ENCODE measurements at places on chromosomes 3 and 15.

DNA sequence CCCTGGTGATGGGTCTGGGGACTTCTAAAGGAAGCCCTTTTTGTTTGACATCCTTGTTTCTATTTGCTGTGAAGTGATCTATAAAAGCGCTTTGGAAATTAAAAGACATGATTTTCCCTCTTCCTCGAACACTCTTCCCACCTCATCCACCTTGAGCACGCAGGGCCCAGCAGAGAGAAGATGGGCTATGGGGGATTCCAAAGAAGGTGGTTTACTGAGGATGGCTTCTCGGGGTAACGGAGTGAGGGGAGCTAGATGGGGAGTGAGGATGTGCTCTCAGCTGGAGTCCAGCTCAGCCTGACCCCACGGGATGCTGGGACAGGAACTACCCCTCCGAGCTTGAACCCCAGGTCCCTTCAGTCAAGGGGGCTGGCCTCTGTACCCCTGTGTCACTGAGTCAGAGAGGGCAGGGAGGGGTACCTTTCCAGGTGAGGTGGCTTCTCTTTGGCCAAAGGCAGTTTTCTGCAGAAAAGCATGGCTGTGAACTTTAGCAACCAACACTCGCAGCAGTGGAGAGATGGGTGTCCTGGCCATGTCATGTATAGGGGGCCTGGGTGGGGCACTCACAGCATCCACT is 180.7 kb upstream of the SMAD3 start:
- DNase-seq, result no peak

- no peak for DNase-seq
These were observed 58.8 kb downstream of the LSM3 start for GRCh38 chr3:14237457-14237856.

DNA sequence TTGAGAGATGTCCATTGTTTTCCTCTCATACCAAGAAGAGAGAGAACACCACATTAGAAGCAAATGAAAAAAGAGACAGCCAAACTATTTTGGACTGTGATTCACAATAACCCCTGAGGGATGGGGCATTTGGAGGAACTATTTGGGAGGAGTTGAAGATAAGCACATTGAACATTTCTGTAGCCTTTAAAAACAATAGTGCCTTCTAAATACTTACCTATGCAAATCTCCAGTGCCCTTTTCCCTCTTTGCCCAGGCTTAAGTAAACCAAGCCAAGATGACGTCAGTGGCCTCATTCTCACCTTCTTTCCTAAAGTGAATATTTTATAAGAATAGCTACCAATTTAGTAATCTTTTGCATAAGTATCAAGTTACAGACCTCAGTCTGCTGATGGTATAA is 89.7 kb upstream of the COL8A1 start:
- no peak for DNase-seq

DNA sequence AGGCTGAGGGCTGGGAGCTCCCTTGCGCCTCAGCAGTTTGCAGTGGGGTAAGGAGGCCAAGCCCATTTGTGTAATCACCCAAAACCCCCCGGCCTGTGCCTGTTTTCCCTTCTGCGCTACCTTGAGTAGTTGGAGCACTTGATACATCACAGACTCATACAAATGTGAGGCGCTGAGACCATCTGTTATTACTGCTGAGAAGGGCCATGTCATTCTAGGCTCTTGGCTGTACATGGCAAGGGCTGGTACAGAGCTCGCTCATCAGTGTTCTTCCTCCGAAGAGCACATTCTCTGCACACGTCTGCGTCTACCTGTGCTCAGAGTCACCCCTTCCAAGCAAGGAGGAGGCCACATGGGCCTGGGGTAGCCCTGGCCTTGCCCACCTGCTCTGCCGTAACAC is 9.3 kb downstream of the PLA2G4B start:
- no peak for DNase-seq

GRCh38 chr3:16512435-16513140 is 911 bp downstream of the RFTN1 start:
- DNase-seq, result no peak

DNA sequence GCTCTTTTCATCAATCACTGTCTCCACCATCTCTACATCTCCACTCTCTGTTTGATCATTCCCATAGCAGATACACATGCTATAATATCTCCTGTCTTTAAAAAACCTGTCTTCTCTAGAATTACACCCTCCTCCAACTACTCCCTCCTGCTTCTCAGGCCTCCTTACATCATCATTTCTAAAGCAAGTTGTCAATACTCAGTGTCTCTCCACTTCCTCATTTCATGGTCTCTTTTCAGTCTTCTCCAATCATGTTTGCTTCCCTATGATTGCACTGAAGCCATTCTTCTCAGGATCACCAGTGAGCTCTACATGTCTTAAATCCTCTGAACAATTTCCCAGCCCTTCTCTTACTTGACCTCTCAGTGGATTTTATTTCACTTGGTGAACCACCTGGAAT is 87.0 kb upstream of the ZNF280D start:
- DNase-seq, result no peak

DNA sequence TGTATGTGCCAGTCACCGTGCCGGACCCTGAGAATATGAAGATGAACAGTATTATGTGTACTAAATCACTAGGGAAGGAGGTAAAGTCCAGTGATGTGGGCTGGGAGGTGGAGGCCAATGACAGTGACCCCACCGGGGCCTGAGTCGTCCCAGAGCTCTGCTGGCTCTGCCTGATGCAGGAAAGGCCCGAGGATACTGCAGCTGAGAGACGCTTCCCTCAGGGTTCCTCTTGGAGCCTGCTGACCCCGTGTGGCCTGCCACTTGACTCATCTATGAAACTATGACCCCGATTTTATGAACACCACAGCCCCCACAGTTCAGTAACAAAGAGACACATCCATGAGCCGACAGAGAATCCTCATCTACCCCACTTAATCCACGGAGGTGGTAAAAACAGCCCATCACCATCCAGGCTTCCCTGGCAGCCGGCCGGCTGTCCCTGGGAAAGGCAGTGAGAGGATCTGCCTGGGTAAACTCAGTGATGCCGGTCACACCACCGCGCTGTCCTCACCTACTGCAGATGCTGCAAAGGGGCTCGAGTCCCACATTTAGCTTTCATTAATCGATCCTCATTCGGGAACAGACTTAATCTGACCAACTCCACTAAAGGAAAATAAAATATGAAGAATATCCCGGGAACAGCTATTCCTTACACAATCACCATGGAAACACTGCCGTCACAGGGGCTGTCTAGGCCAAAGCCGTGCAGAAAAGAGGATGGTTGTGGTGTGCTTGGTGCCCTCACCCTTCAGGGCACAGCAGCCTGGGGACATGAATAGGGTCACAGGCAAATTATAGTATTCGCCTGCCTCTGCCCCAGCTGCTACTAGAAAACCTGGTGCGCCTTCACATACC is 82.9 kb downstream of the ARRDC4 start:
- DNase-seq, result no peak

- no peak for DNase-seq
These were observed 193.0 kb upstream of the GOLIM4 start for GRCh38 chr3:168288511-168289401.

DNA sequence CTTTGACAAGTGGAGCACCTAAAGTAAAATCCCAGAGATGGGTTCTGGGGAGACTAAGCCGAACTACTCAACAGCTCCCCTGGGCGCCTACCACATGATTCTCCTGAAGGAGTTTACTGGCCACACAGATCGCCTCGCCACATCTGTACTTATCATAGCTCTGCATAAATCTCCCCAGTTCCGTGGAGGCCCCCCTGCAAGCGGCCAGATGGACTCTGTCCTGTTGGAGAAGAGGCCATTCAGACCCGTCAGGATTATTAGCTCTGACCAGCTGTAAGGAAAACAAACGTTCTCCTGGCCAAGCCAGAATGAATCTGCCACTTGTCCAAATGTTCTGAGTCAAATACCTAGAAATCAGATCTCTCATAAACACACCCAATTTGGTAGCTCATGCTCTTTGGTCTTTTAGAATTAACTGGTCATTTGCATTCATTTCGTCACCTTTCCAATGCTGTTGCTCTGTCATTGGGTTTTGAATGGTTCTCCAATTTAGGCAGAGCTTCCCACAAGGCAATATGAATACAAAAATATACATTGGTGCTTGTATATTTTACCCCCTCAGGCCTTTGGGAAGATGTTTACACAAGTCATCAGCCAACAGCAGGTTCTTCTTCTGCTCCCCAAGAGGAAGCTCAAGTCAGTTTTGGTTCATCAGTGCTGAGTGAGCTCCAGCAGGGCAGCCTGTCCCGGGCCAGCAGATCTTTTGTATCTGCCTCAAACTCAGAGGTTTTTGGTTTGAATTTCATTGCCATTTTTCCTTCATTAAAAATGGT is 124.5 kb downstream of the THSD4 start:
- DNase-seq, result no peak

GRCh38 chr15:31062310-31062847 is 39.1 kb downstream of the TRPM1 start:
- DNase-seq, result no peak

DNA sequence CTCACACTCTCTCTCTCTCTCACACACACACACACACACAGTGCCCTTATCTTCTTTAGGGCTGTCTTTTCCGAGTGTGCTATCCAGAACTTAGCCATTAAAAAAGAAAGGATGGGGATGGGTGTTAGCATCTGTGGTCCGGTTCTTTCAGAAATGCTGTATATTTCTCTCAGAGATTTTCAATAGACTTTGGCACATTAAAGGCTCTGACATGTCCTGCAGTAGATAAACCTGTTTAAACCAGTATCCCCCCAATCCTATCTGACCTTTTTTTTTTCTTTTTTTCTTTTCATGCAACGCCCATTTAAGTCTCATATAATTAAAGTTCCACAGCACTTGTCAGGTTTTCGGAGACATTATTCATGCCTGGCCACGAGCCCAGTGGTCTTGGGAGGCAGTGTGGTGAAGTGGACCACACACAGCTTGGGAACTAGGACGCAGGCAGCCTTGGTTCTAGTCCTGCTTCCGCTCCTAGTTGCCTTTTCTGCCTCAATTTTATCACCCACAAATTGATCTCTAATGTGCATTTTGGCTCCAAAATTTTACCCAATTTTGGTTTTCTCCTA is 13.3 kb downstream of the CAV3 start:
- DNase-seq, result no peak

DNA sequence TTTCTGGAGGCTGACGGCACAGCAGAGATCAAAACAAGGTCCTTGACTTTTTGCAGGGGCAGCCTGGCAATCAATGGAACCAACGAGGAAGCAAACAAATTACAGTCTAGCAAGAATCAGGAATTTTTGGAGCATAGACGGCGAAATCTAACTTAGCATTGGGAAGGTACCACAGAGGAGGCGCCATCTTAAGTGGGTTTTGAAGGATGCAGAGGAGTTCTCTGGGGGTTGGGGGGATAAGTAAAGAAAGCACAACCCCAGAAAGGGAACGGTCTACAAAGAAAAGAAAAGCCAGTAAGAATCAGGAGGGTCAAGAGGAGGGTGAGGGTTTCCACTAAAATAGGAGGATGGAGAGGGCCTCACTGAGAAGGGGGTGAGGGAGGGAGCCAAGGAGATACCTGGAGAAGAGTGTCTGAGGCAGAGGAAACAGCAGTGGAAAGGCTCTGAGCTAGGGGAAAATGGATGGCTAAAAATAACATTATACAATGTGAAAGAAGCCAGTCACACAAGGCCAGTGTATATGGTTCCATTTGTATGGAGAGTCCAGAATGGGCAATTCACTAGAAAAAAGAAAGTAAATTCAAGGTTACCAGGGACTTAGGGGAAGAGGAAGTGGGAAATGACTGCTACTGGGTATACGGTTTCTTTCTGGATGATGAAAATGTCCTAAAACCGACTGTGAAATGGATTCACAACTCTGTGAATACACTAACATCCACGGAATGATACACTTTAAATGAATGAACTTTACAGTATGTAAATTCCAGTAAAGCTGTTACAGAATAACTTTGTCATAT is 25.2 kb upstream of the IQSEC1 start:
- no peak for DNase-seq

DNA sequence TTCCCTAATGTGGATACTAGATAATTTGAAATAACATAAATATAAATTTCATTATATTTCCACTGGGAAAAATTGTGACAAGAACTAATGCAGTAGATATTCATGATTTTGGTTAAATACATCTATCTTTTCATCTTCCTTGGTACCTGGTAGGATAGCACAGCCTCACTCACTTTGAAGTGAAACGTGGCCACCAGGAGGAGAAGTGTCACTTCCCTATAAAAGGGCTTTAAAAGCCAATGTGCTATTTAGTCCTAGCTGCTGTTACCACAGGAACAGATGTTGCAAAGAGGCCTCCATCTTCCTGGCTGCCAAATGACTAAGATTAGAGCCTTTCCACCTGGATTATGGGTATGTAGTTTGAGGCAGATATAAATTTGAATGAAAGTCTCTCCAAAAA is 140.0 kb downstream of the PLOD2 start:
- DNase-seq, result no peak

DNA sequence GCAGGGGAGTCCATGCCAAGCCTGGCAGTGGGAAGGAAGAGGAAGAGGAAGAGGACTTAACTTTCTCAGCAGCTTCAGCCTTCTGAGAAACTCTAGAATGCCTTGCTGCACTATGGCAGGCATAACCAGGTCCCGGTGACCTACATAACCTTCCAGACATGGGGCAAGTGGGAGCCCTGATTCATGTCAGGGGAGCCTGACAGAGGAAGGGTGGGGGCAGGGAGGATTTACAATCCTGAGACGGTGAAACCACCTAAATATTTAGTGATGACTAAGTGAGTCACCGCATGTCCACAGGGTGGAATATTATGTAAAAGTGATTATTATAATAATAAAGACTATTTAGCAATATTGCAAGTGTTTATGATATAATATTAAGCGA is 46.7 kb downstream of the AMOTL2 start:
- no peak for DNase-seq

DNA sequence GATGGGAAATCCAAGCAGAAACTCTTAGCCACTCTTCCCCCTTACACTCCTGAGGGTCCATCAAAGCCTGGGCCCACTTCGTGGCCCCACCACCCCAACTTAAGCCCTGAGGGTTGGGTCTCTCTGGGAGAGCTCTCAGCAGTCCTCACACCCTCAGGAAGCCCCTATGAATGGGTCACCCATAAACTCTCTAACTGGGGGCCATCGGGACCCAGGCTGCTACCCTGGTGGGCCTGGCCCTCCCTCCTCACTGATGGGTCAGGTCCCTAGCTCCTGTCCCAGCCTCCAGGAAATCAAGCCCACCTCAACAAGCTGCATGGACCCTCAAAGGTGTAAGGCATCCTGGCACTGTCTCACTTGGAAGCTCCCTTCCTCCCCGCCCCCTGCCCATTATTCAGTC is 19.4 kb downstream of the SH2D7 start:
- DNase-seq, result no peak

- DNase-seq, result no peak
These were observed 26.3 kb downstream of the SYNPR start for GRCh38 chr3:63304421-63304820.

- no peak for DNase-seq
These were observed 32.3 kb downstream of the ARRDC4 start for GRCh38 chr15:97992823-97993222.

DNA sequence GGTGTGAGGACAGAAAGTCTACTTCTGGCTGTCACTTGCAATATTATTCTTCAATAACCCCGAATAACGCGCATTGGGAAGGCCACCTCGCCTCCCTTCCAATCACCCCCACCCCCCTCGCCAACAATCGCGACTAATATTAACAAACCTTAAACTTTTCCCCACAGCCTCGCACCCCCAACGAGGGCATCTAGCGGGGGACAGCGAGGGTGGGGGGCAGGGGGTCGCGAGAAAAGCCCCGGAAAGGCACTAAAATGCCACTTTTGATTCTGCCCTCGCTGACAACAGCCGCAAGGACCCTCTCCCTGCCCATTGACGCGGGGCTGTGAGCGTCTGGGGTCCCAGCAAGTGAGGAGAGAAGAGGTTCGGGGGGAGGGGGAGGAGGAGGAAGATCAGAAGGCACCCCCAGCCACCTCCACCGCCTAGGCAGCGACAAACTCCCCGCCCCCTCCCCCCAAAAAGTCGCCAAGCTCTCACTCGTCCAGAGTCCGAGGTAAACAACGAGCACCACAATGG is 868 bp downstream of the SATB1 start:
- no peak for DNase-seq

- no peak for DNase-seq
These were observed 70.1 kb upstream of the MEF2A start for GRCh38 chr15:99495430-99496301.
